ENCODE measurements at places on chromosomes 5 and 9.

DNA sequence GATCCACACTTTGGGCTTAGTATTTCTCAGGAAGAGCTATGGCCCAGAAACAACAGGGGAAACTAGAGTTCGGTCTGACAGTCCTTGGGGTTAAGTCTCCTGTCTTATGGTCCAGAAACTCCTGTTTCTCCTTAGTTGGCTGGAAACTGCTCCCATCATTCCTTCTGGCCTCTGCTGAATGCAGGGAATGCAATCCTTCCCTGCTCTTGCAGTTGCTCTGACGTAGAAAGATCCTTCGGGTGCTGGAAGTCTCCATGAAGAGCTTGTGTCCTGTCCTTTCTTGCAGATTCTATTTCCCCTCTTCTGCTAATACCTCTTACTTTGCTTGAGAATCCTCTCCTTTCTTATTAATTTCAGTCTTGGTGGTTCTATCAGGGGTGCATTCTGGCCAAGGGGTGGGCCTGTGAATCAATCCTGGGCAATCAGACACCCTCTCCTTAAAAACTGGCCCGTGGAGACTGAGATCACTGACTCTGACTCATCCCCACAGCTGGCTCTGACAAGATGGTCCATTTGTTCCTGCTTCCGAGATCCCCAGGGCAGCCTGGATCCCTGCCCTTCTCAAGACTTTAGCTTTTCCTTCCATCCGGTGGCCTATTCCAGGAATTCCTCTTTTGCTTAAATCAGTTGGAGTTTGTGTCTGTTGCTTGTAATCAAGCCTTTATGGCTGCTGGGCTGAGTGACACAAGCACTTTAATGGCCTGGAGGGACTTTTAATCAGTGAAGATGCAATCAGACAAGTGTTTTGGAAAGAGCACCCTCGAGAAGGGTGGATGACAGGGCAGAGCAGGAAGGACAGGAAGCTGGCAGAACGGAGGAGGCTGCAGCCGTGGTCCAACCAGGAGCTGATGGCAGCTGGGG, 23.7 kb downstream of the PTGS1 start:
- no peak for DNase-seq

- DNase-seq: no peak
Observed at GRCh38 chr5:36250427-36250826, 8.7 kb upstream of the NADK2 start.

DNA sequence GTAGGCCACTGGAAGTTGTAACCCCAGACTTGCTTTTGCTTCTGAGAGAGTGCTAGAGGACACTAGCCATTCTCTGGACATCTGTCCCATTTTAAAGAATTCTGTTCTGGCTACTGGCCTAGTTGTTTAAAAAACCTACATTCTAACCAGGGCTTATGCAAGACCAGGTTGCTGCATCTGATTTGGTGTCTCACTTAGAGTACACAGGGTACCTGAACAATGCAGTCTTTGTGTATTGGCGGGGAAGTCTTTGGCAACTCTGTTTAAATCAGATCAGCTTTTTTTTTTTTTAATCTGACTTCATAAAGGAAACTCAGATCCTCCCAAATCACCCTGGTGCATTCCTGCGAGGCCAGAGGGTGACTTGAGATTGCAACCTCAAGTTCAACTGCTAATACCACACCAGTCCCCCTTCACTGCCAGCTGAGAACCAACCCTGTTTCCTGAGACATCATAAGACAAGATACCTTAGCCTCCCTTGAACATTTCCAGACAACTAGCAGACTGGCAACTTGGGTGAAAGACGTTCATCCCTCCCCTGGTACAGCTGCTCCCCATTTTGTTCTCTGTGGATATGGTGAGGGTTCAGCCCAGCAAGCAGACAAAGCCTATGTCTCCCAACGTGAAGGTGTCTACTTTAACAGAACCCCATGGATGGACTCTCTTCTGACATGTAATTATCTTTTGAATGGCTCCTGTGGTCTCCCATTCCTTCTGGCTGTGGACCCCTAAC, 27.0 kb downstream of the SKP1 start:
- DNase-seq: no peak

GRCh38 chr5:31819926-31820516, 181.1 kb downstream of the PDZD2 start:
- DNase-seq: no peak

DNA sequence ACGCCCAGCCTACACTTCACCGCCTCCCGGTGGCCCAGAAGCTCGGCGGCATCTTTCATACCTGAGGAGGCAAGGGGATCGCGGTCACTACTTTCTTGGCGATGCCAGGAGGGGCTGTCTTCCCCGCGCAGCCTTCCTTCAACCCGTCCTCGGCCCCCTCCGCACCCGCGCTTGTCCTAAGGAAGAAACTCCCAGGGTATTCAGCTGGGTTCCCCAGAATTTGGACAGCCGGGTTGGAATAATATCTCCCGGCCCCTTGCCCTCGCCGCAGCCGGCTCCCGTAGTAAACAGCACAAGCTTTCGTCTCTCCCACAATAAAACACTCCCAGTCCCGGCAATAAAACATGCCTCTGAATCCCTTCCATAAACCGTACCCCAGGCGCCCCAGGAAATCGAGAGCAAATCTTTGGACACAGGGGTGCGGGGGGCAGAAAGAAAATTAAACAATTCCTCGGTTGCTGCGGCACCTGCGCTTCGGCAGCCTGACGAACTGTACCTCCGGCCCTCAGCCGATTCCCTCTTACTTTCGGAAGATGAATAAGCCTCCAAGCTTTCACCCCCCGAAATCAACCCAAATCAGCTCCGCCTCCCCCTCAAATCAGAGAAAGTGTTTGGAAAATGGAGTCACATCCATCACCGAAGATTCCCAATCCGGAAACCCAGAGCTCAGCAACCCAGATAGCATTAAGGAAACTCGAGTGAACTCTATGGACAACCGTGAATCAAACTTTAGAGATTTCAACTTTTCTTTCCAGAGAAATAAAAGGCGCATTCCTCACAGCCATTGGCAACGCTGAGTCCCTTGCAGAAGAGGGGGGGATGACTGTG, 1.1 kb downstream of the OTP start:
- DNase-seq: no peak

DNA sequence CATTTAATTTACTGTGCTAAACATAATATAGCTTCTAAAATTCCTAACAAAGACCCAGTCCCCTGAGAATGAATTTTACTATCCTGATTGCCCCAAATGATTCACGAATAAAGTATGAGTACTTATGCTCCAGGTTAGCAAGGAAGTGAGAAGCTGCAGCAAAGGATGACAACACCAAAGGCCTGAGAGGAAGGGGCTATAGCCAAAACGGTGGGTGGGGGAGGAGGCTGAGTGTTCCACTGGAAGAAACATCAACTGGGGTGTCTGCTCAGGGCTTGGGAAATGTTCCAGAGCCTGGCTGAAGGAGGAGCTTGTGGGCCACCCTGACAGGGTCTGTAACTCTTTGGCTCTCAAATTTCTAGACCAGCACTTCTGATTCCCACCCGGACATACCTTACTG, 157.3 kb downstream of the ADAMTS12 start:
- no peak for DNase-seq

- DNase-seq: no peak
Observed at GRCh38 chr9:13762209-13762608, 482.7 kb upstream of the MPDZ start.

DNA sequence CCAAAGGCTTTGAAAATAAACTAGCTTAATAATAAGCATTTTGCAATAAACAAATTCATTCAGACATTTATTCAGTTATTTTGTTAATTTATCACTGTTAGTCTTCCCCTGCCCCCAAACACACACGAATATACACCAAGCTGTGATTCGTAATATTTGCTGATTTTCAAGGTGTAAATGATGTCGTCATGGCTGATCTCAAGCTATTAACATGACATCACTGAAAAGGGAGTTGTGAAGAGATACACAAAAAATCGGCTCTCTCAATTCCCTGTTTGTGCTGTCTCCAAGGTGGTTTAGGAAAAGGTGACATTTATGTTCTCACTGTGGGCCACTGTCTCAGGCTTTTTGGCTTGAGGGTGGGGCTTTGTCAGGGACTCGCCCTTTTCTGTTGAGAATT, 413.3 kb downstream of the CDH9 start:
- no peak for DNase-seq

GRCh38 chr9:78131969-78132700, 100.5 kb upstream of the GNAQ start:
- no peak for DNase-seq

DNA sequence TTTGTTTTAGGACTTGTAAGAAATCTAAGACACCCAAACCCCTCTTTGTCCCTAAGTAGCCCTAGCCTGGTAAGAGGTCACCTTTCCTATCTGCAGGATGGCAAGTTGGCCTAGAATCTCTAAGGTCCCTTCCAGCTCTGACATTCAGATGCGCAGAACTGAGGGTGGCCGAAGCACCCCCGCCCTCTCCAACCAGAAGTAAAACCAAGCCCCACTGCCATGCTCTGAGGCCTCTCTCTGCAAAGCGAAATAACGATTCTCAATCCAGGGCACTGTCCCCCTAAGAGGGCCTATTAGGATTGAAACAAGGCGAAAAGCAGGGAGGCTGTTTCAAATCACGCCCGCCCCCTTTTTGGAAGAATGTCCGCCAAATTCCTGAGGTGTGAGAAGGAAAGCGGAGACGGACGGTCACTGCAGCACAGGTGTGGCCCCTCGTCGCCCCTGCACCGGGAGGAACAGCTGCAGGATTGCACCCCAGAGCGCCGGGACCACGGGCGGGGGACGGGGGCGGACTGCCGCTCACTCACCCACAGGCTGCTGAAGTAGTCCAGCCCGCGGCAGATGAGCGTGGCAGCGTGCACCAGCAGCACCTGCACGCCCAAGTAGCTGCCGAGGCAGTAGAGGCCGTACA, 824 bp downstream of the TMEM245 start:
- no peak for DNase-seq

- no peak for DNase-seq
Observed at GRCh38 chr5:172608773-172609172, 32.3 kb upstream of the NEURL1B start.

DNA sequence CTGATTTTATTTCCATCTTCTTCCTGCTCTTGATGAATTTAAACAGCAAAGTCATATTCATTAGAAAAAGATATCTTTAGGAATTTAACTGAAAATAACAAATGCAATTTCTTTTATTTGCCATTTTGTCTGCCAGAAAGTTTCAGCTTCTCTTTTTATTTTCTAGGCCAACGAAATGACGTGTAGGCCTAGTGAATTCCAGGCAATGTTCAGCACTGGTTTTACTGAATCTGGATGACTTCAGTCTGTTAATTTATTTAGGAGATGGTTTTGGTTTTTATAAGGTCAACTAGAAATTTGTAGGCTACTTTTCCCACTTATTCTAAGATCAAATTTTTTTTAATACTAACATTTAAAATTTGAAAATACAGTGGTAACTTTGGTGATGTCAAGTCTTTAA, 129.1 kb upstream of the VCAN start:
- no peak for DNase-seq

GRCh38 chr5:130050585-130050984, 146.3 kb downstream of the CHSY3 start:
- DNase-seq: no peak

- no peak for DNase-seq
Observed at GRCh38 chr5:156655732-156656131, 194.4 kb upstream of the PPP1R2B start.

DNA sequence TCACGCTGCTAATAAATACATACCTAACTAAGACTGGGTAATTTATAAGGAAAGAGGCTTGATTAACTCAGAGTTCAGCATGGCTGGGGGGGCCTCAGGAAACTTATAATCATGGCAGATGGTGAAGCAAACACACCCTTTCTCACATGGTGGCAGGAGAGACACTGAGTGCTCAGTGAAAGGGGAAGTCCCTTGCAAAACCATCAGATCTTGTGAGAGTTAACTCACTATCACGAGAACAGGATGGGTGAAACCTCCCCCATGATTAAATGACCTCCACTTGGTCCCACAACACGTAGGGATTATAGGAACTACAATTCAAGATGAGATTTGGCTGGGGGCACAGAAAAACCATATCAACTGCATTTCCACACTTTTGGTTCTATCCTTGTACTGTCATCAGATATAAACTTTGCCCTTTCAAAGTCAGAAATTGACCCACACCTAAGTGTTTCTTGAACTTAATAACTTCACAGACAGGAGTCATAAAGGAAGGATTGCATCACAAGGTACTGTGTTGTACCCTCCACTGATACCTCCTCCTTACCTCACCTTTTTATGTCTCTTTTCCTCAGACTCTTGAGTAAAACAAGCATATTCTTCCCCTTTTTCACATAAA, 319.1 kb upstream of the PIK3R1 start:
- no peak for DNase-seq

- no peak for DNase-seq
Observed at GRCh38 chr5:127028822-127029457, 1.4 kb downstream of the MARCHF3 start.

- DNase-seq: no peak
Observed at GRCh38 chr5:31855134-31856040, 216.5 kb downstream of the PDZD2 start.

GRCh38 chr5:149002053-149002452, 60.8 kb downstream of the SH3TC2 start:
- no peak for DNase-seq

DNA sequence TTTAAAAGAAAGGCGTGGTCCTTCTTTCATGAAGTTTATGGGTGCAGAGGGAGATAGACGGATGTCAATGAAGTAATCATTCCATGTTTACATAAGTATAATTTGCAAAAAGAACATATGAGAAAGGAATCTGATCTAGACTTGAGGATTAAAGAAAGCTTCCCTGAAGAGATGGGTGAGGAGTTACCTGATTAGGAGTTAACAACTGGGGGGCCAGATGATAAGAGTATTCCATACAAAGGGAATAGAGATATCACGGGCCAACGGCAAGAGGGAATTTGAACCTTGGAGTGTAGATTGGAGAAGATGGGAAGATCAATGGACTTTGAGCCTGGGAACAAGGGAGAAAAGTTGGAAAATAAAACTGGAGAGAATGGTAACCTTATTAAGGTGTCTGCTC, 1959.9 kb upstream of the WWC1 start:
- no peak for DNase-seq

DNA sequence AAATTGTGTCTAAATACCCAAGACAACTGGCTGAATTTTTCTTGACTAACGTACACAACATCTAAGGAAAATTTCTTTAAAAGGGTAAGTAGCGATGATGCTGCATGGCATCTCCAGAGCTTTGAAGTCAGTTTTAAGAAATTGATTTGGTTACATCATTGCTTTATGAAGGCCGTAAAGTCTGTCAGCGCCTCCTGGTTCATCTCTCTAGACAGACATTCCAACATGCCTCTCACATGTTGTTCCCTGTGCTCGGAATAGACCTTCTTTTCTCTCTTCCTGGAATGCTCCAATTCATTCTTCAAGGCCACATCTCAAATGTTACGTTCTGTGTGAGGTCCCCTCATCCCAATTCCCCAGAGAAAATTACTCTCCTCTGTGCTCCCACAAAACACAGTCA, 108.7 kb upstream of the SSBP2 start:
- no peak for DNase-seq

GRCh38 chr5:38446029-38446522, 110.4 kb downstream of the LIFR start:
- DNase-seq: no peak

- no peak for DNase-seq
Observed at GRCh38 chr9:101427957-101428655, 7.5 kb downstream of the ALDOB start.

Data from omental fat pad (tissue), 4 donors.